ENCODE measurements at places on chromosomes 5 and 9. TPM values are rescaled to one million over a fixed set of nuclear protein-coding genes. Genes with fewer than 3 reads are reported as not detected.

Gene ZNF366
- total RNA-seq, result not detected

- DNase-seq, result peak; percentile 85
Measured at GRCh38 chr9:93098236-93098946, 2.4 kb downstream of the CARD19 start.

- peak; percentile 61 for DNase-seq
Measured at GRCh38 chr5:169801324-169801777, 164.3 kb downstream of the DOCK2 start.

- DNase-seq, result peak; percentile 87
Measured at GRCh38 chr9:27505744-27506161, 18.3 kb upstream of the IFNK start.

- no peak for DNase-seq
Measured at GRCh38 chr5:151899399-151899798, 25.3 kb downstream of the GLRA1 start.

GRCh38 chr5:149796836-149797235 lies 66.7 kb downstream of the PPARGC1B start:
- DNase-seq, result no peak

Gene MZB1
- total RNA-seq, result 0.21 TPM

DNA sequence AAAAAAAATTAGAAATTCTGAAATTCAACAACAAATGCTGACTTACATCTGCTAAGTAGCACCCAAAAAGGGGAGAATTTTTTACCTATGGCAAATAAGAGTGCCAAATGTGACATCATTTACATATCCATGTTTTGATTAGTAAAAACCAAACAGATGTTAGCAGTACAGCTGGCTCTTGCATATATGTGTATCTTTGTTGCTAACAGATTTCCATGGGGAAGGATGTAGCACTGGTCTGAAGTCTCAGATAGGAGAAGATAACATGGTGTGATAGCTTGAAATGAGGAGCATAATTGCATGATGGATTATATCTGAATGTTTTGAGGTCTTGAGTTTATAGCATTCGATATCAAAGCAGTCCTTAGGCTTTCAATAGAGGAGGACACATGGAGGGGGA lies 17.5 kb downstream of the PIK3R1 start:
- DNase-seq, result no peak

Gene SLC34A1
- total RNA-seq, result not detected

Gene AJM1
- total RNA-seq, result 0.42 TPM

DNA sequence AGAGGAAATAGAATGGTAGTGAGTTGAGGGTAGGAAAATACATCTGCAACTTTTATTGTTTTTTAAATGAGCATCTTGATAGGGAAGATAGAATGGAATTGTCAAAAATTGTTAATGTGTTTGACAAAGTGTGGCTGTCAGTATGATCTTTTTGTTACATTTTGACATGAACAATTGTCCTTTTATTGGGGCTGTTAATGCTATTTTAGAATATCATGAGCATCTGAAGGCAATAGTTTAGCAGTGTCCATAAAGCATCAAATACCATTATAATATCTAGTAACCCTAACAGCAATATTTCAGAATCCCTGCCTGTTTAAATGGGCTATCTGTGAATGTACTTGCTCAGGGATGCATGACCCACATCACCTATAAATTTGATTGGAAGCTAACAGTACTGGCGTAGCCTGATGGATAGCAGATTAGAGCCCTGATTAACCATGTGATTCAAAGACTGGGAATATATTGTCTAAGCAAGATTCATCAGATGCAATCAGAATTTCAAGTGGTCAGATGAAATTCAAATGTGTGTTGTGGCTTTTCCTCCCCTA lies 37.8 kb downstream of the TLE4 start:
- DNase-seq, result no peak

DNA sequence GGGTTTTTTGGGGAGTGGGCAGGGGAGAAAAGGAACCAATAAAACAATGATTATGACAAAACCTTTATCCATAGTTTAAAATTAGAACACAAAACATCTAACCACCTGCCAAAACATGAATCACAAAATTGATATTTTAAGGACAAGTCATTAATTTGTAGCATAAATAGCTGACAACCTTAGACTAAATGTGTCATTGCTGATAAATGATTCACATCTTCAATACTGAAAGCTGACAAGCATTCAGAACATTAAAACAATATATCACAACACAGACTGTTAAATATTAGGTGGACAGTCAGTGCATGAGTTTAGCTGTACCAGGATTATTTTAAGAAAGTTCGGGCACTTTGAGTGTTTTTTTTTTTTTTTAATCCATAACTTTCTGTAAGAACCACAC lies 71.5 kb downstream of the NR3C1 start:
- DNase-seq, result no peak

- no peak for DNase-seq
Measured at GRCh38 chr5:61599370-61600122, 267.5 kb downstream of the ZSWIM6 start.

DNA sequence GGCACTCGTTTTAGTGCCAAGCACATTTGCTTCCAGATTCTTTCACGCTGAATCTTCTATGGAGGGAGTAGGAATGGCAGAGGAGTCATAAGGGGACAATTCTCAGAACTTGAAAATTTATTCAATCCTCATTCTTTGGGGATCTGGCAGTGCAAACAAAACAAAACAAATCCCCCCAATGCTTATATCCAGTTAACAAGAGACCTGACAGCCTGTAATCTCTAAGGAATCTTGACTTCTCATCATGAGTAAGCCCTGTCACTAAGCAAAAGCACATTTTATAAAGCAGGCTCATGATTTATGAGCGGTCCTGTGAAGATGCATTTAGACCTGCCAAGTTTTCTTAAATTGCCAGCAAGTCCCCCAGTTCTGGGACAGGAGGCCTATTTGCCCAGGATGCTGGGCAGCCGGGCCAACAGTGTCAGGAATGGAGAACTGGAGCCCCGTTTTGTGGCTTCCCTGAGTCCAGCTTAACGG lies 513.9 kb downstream of the CTNND2 start:
- DNase-seq, result peak; percentile 9

DNA sequence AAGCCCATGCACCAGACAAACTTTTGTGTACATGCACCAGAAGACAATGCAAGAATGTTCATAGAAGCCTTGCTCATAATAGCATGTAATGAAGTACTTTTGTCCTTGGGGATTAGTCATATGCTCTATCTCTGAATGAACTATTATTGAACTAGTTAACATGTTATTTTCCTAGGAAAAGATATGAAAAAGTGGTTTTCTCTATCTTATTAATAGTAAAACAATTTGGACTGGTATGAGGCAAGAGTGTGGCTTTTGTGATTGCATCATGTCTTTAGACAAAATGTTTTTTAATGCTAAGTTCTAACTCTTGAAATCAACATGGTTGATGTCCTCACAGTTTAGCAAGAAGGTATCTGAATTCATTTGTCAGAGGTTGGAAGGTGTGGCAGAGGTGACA lies 55.7 kb upstream of the SPDL1 start:
- no peak for DNase-seq

GRCh38 chr9:71937898-71938297 lies 26.5 kb downstream of the C9orf85 start:
- DNase-seq, result no peak

Gene SPINK13
- not detected for total RNA-seq

Gene KIF4B
- total RNA-seq, result 0.03 TPM

Gene DOCK2
- total RNA-seq, result 2.0 TPM

- no peak for DNase-seq
Measured at GRCh38 chr9:87950296-87950695, 24.0 kb downstream of the CDK20 start.

DNA sequence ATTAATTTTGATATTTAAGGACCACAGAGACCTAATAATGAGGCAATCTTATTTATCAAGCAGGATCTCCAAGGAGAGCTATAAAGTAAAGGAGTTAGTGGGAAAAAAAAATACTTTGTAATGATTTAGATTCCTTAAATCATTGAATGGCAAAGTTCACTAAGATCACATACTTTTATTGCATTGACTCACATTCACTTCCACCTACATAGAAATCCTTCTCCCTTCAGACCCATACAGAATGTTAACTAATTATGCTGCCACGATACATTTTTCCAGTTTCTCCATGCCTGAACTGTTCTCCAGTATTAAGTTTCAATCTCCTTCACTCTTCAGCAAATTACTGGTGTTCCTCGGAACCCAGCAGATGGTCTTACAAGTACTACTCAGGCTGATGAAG lies 388.7 kb downstream of the EFNA5 start:
- no peak for DNase-seq

Gene FBN2
- 81.6 TPM for total RNA-seq

Gene CARD6
- 5.7 TPM for total RNA-seq

DNA sequence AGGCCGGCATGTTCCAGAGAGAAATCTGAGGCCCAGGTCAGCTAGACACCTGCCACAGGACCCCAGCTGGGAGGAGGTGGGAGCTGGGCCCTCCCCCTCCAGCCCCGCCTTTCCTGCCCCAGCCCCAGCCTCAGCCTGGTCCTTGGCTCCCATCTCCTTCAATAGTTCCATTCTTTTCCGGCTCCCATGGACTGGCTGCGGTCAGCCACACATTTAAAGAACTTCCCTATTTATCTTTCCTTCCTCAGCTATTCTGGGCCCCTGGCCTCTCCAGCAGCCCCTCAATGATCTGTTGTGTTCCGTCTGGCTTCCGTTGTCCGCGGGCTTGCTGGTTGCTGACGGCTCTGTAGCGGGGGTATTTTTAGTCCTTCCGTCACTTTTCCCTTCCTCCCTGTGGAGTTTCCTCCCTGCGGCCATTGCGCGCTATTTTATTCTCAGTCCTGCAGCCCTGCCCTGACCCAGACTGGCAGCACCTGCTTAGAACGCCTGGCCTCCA lies 73.8 kb downstream of the AMBP start:
- no peak for DNase-seq

GRCh38 chr5:16934677-16935153 lies 1.4 kb downstream of the MYO10 start:
- DNase-seq, result no peak

Gene FOXI1
- not detected for total RNA-seq

GRCh38 chr5:141172381-141173204 lies at the start of gene PCDHB7:
TSS of gene PCDHB7 (plus strand) at chr5:141172644. CDS start at chr5:141172836, 192 bp downstream.
- no peak for DNase-seq

GRCh38 chr5:158747816-158748432 lies 351.8 kb downstream of the EBF1 start:
- DNase-seq, result no peak

DNA sequence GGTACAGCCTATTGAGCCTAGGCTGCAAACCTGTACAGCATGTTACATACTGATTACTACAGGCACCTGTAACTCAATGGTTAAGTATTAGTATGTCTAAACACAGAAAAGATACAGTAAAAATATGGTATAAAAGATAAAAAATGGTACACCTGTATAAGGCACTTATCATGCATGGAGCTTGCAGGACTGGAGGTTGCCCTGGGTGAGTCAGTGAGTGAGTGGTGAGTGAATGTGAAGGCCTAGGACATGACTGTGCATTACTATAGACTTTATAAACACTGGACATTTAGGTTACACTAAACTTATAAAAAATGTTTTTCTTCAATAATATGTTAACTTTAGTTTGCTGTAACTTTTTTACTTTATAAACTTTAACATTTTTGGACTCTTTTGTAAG lies 171.3 kb downstream of the SLC28A3 start:
- peak; percentile 12 for DNase-seq

Gene LIX1
- total RNA-seq, result not detected

GRCh38 chr5:176921714-176922113 lies 22.6 kb upstream of the HK3 start:
- no peak for DNase-seq

DNA sequence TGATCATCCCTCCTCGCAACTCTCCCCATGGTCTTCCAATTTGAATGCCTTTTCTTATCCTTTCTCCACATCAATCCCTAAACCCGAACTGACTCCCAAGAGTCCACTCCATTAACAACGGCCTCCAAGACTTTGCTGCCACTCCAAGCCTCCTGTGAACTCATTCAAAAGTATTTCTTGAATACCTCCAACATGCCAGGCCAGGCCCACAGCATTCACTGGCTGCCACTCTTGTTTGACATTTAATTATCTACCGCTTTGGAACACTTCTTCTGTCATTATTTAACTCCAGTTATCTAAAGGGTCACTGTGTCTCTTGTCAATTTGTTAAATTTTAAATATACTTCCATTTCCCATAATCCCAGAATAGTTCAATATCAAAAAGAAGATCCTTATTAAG lies 378.9 kb downstream of the EFNA5 start:
- no peak for DNase-seq

Gene DND1
- 0.35 TPM for total RNA-seq

- DNase-seq, result no peak
Measured at GRCh38 chr5:99037668-99038067, 108.9 kb upstream of the CHD1 start.

Gene SLC23A1
- not detected for total RNA-seq

- no peak for DNase-seq
Measured at GRCh38 chr5:94855543-94855942, 237.1 kb downstream of the SLF1 start.

GRCh38 chr5:5523066-5523505 lies 100.6 kb downstream of the ICE1 start:
- no peak for DNase-seq

Gene GEMIN5
- 25.3 TPM for total RNA-seq

DNA sequence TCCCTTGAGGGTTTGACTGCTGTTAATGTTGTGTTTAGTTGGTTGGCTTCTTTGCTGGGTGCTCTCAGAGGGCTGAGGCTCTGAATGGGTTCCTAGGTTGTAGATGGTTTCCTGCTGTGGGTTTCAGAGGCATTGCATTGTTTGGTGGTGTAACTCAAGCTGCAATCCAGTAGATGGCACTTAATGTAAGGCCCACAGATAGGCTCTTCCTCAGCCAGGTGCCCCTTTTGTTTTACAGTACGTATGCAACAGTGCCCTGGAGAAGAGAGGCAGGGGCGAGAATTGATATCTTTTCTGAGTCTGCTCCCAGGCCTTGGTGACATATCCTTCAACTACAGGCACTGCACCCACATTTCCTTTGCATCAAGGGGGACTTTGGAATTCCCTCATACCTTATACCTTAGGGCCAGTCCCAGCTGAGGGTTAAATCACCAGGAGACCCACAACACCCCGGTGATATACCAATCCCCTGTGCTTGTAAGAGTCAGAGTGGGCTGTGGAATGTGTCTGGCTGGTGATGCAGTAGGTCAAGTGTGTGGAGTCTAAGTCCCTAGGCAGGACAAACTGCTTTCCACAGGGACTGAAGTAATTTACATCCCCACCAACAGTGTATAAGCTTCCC lies 7.0 kb upstream of the UGT3A2 start:
- DNase-seq, result no peak

GRCh38 chr5:133775584-133776304 lies 163.4 kb upstream of the FSTL4 start:
- DNase-seq, result no peak

GRCh38 chr5:135662061-135662481 lies 83.3 kb upstream of the CXCL14 start:
- DNase-seq, result no peak

Gene CRB2
- total RNA-seq, result not detected
